ENCODE measurements at places on chromosomes 3 and 15.

- DNase-seq = no peak
Measured at GRCh38 chr15:101207867-101208288, 44.0 kb downstream of the CHSY1 start.

DNA sequence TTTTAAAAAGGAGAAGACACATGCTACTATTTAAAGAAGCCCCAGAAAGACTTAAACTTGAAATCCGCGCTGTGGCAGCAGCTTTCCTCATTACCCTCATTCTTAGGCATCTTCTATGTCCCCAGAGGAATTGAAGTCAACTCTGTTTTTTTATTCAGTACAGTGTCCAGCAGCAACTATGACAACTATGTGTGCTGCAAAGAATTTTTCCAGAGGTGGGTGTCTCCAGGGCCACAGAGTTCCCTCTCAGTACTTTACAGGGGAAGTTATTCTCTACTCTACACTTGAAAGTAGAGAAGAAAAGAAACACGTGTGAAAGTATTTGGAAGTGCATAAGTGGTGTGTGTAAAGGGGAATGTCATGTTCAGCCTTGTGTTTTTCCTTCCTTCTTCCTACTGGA is 32.0 kb downstream of the GATM start:
- DNase-seq = no peak

DNA sequence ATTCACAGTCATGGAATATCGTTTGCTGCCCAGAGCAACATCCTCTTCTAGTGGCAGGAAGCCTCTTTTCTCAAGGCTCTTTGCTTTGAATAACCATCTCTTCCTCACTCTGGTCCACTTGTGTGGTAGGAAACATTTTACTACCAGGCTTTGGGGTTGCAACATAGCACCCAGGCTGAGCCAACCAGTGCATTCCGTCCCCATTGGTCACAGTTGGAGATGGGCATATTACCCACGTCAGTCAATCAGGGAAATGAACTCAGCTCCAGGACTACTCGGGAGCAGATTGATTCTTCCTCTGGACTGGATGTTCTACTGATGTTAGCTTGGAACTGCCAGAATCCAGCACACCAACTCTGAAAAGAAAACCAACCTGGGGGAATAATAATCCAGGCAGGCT is 4.2 kb upstream of the PEX5L start:
- no peak for DNase-seq

DNA sequence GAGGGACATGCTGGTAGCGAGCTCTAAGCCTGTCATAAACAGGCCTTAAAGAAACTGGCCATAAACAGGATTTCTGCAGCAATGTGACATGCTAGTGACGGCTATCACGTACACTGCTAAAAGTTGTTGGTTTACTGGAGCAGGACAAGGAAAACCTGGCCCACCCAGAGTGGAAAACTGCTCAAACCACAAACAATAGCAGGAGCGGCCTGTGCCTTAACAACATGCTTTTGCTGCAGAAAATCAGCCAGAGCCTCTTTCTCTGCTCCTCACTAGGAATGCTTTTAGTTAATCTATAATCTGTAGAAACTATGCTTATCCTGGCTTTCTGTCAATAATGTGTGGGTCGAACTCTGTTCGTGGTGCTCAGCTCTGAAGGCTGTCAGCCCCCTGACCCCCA is 202.9 kb upstream of the UBE3A start:
- DNase-seq = no peak

DNA sequence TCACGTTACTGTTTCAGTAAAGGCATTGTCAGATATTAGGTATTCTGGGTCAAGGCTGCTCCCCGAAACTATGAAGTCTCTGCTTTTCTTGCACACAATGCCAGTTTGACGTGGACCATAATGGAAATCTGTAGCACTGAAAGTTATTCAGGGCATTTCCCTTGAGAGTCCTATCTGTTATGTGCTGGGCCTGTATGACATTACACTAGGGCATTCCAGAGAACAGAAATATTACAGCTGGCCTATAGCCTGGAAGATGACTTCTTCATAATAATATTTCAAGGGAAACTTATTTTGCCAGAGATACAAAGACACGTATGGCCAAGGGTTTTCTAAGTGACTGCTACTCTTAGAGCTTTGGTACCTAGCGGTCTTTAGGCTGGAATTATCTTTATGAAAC is 613.6 kb upstream of the CBLB start:
- no peak for DNase-seq

- no peak for DNase-seq
Measured at GRCh38 chr3:48934333-48934991, 15.8 kb downstream of the ARIH2 start.

GRCh38 chr15:74228723-74229081 is 7.4 kb upstream of the CCDC33 start:
- no peak for DNase-seq

DNA sequence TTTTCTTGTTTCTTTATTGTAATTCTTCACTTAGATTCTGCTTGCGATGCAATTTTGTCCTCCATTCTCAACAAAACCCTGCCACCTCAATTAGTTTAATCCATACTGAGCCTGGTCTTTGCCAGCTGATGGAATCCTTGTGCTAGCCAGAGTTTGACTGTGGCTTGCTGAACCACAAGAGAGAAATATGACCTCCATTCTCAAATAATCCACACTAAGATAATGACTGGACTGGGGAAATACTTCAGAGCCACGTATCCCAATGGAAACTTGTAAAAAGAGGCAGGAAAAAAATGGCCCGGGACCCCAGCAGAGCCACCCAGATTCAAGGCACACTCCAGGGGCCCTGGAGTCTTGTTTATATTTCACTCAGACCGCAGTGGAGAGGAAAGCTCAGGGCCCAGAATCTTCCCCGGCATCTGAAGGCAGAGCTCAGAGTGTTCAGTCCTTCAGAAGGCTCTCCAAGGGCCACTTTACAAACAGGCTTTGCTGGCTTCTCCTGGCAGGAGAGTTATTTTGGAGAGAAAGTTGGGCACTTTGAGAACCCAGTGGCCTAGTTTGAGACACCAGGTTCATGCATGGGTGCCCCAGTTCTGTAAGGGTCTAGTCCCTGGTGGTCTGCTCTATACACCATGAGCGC is 62.7 kb downstream of the SSUH2 start:
- no peak for DNase-seq

GRCh38 chr3:4785551-4785950 is 193.7 kb upstream of the BHLHE40 start:
- DNase-seq = no peak

Data from hypothalamus (tissue), 51 donors.